ENCODE measurements at places on chromosomes 6 and 20. TPM values are rescaled to one million over a fixed set of nuclear protein-coding genes. Genes with fewer than 3 reads are reported as not detected.

DNA sequence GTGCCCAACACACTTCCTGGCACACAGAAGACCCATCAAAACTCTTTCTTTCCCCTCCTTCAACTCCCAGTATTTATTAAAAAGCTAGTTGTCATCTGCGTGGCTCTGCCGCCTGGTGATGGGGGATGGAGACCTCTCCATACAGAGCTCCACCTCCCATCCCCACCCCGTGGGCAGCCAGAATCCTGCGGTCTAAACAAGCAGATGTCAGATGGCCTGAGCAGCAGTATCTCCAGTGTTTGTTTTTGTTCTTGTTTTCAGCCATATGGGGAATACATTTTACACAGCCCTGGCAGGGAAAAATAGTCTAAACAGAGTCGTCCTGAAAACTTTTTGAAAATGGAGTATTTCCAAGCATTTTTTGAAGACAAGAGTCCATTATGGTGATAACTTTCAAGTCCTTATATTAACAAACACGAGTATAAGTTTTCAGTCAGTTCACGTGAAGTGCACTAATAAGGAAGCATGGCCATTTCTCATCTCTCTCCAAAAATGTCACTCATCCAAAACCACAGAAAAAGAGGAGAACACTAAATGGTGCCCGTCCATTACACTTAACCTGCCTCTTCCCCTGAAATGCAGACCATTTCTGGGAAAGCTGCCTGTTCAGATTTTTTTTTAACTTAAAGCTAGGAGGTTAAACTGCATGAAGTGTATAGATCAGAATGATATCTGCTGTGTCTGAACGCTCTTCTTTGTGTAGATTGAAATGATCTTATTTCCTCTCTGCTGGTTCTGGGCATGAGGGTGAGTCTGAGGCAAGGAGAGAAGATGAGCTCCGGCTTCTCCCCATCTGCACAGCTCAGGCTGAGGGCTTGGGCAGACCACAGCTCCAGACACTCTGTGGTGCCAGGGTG lies 91.0 kb downstream of the TCP11 start:
- no peak for DNase-seq

DNA sequence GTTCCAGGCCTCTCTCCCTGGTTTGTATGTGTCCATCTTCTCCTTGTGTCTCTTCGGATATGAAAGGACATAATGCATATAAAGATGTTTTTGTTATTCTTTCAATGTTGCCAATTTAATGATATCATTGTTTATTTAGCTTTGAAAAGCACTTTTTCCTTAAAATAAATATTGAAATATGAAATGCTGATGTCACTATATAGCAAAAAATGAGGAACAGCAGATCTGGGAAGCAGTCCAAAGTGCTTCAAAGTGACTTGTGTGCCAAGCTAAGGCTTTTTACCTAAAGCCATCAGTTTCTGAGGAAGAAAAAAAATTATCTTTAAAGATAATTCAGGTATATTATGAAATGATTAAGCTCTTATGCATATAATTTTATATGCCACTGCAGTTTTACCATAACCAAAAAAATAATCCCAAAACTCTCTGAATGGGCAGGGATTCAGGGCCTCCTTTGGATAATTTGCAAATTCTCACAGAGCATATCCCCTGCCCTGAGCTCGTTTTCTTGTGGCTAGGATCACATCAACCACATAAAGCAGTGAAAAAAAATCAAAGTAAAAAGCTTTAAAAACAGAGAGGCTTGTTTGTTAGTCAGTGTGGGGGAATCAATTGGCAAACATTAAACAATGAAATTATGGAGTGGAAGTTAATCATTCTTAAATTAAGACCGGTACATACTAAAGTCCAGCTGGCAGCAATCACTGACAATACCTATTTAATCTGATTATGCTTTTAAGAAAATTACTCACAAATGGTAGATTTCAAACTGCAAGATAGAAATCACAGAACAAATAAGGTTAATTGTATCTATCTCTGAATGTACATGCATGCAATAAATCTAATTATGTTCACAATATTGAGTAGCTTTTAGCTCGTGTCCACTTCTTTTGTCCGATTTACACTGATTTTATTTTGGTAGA lies 1027.9 kb upstream of the ADGRB3 start:
- no peak for DNase-seq

DNA sequence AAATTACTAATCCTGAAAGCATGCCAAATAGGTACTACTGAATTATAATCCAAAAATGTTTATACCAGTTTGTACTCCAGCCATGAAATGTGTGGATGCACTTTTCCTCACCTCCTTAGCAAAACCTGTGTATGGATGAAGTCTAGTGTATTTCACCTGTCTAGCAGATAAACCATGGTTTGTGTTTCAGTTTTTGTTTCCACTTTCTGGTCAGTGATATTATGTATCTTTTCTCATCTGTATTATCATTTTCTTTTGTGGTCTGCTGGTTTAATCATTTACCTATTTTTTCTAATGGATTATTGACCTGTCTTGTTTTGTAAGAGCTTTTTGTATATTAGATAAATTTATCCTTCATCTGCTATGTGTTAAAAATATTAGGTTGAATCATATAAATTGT lies 41.0 kb upstream of the TMEM217 start:
- no peak for DNase-seq

Gene GPR63
- total RNA-seq = 4.2 TPM

DNA sequence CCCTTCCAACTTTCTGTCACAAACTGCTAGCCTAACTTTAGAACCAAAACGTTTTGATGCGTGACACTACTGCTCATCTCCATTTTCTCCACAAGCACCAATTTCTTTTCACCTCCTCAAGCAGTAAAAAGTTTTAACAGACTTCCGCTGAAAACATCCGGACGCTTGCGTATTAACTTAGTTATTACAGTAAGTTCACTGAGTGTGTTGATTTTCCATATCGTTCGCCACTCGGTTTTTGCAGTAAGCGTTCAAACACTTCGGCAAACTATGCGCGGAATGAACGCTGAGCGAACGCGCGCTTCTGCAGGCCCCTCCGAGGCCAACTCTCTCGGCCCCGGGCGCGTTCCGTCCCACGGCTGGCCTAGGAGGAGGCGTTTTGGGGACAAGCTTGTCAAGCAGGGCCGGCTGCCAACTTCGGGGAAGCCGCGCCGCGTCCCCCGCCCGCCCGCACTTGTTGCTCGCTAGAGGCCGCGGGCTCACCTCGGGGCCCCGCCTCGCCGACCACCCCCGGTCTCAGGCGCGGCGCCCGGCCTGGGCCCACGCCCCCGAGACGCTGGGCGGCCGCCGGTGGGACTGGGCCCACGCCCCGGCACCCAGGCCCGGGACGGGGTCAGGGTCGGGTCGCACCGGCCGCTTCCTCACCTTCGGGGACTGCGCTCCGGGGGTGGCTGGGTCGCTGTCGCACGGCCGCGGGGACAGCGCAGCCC lies 945 bp downstream of the PHF10 start:
- no peak for DNase-seq

DNA sequence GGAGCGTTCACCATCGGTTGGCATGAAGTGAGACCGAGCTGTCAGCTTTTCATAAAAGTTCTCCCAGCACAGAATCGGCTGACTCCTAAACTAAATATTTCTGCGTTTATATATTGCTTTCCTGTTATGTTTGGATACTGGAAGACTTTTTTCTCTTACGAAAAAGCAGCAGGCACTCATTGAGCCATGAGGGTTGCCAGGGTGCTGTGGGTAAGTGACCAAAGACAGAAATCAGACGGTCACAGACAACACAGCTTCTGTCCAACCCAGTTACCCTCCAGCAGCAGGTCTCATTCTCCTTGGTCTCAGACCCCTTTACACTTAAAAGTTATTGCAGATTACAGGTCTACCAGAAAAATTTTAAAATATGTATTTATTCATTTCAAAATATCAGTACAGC lies 113.7 kb downstream of the FAM120B start:
- no peak for DNase-seq

GRCh38 chr6:170135821-170136471 lies 154.9 kb downstream of the DLL1 start:
- peak; percentile 69 for DNase-seq

Gene IRAK1BP1
- 4.4 TPM for total RNA-seq

Data from type B pancreatic cell (in vitro differentiated cells).